Islet precursor cell (in vitro differentiated cells): ENCODE measurements at places on chromosomes 16 and 17.
A peak's percentile ranks its signal among the peaks of the same experiment; 100 is the strongest.

DNA sequence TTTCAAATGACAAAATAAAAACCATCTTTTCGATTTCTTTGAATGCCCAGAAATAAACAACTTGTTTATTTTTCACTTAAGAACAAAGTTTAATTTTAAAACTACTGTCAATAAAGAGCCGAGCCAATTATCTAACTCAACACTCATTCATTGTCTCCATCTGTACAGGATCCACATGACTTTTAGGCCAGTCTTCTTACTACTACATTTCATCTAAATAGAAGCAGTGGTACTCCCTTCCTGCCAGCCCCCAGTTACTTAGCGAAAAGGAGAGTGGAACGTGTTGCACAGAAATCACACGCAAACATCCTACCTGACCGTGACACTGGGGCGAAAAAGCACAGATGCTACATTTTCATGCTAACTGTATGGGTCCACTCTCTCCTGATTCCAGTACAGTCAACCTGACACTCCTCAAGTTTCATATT lies 1.2 kb downstream of the GNA13 start:
- DNase-seq = no peak

GRCh38 chr17:14575471-14575953 lies 274.6 kb downstream of the HS3ST3B1 start:
- DNase-seq = no peak

- DNase-seq = peak; percentile 92
Measured at GRCh38 chr17:42783062-42783790, 2.8 kb downstream of the WNK4 start.

DNA sequence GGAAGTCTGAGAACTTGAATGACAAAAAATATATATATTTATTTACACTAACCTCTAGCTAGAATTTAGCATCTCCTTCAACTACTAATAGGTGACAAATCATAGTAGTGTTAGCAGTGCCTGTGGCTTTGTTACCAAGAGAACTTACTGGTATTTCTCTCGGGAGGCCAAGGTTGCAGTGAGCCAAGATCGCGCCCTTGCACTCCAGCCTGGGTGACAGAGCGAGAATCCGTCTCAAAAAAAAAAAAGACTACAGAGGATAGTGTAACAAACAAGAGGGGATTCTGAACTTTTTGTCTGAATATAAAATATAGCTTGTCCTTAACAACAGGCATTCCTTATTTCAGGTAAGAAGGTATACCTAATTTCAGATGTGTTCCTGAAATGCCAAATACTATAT lies 1.3 kb upstream of the SUZ12 start:
- no peak for DNase-seq

- no peak for DNase-seq
Measured at GRCh38 chr17:42632949-42633444, 23.5 kb downstream of the TUBG1 start.

DNA sequence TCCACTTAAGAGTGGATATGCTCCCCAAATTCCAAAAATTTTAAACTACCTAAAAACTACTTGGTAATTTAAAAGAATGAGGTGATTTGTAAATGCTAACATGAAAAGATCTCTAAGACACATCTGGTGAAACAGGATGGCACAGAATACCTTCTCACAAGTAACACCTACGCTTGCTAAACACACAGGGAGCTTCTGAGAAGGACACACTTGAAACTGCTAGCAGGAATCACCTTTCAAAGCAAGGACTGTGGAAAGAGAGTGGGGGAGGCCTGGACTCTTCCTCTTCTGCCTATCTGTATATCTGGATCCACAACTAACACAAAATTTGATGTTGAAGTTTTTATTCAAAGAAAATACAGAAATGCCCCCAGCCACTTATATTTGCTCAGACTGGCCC lies 52.4 kb downstream of the CYTH1 start:
- no peak for DNase-seq

GRCh38 chr17:17944743-17945142 lies 27.5 kb downstream of the TOM1L2 start:
- DNase-seq = no peak

DNA sequence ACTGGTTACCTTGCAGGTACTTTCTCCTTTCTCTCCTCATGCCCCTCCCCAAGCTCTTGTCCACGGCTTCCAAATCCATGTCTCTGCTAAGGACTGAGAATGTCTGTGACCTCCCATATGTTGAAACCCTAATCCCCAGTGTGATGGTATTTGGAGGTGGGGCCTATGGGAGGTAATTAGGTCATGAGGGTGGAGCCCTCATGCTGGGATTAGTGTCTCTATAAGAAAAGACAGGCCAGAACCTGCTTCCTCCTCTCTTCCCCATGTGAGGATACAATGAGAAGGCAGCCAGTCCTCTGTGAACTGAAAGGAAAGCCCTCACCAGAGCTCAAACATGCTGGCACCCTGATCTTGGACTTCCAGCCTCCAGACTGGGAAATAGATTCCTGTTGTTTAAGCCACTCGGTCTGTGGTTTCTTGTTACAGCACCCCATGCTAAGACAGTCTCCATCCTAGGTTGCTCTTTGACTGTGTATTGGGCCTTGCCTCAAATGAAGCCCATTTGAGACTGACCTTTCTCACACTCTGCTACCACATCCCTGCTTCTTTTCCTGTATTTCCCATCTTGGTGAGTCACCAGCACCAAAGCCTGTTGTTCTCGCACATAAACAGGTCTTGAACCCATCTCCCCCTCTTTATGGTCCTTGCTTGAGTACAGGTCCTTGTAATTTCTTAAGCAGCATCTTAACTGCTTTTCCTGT lies 135.0 kb downstream of the CDK5R1 start:
- DNase-seq = peak; percentile 63

DNA sequence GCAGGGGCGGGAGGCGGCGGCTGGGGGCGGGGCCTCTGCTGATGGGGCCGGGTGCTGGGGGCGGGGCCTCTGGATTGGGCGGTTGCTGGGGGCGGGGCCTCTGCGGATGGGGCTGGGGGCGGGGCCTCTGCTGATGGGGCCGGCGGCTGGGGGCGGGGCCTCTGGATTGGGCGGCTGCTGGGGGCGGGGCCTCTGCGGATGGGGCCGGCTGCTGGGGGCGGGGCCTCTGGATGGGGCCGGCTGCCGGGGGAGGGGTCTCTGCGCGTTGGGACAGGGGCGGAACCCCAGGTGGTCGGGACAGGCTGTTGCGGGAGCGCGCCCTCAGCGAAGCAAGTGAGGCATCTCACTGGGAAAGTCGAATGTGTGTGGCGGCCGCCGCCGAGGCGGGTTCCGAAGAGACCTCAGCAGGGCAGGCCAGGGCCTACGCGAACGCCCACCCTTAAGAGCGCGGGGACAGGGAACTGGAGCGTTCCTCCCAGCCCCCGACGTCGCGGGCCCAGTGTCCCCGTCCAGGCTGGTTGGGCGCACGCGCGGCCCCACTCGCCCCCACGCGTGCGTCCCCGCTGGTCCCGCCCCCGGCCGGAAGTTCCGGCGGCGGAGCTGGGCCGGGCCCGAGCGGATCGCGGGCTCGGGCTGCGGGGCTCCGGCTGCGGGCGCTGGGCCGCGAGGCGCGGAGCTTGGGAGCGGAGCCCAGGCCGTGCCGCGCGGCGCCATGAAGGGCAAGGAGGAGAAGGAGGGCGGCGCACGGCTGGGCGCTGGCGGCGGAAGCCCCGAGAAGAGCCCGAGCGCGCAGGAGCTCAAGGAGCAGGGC lies at the start of gene STUB1:
Gene STUB1 (plus strand): TSS at position 597 of the 811 bp plus-strand sequence. CDS start 116 bp downstream, at position 713.
- peak; percentile 96 for DNase-seq

DNA sequence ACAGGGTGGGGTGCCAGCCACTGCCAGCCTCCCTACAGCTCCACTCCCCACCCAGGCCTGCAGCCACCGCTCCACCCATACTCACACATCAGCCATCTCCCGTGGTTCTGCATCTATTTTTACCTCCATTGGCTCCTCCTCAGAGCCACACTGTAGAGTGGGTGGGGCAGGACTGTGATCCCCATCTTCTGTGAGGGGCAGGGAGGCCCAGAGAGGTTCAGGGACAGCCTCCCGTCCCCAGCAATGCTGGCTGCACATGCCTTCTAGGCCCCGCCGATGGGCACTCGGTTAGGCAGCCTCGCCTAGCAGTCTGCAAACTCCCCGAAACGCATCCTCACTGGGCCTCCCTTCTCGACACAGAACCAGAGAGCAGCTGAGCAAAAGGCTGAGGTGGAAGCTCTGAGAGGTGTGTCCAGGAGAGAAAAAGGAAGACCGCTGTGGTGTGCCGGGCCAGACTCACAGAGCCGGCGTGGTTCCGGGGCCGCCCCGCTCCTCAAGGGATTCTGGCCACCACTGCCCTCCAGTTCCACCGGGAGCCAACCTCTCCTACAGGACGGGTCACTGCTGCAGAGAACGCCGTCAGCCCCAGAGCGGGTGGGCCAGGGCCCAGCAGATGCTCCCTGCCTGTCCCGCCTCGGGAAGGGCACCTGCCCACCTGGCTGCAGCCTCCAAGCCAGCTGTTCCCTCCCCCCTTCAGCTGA lies 71.9 kb downstream of the ABR start:
- peak; percentile 54 for DNase-seq
